ENCODE measurements at places on chromosomes 6 and 20. TPM values are rescaled to one million over a fixed set of nuclear protein-coding genes. Genes with fewer than 3 reads are reported as not detected.

DNA sequence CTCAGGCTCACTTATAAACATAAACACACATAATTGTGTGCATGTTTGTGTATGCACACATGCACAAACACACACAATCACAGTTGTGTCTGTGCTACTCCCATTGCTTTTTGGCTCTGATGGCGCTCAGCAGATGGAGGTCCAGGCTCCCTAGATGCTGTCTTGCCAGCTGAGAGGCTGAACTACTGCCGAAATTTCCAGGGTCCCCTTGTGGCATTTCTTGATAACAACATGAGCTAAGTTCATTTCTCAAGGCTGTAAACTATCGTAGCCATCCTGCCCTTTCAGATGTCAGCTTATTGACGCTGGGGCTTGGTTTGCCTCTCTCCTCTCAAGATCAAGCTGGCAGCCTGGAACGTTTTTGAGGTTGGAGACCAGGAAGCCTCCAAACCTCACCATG lies 313.9 kb upstream of the RNF24 start:
- no peak for DNase-seq

DNA sequence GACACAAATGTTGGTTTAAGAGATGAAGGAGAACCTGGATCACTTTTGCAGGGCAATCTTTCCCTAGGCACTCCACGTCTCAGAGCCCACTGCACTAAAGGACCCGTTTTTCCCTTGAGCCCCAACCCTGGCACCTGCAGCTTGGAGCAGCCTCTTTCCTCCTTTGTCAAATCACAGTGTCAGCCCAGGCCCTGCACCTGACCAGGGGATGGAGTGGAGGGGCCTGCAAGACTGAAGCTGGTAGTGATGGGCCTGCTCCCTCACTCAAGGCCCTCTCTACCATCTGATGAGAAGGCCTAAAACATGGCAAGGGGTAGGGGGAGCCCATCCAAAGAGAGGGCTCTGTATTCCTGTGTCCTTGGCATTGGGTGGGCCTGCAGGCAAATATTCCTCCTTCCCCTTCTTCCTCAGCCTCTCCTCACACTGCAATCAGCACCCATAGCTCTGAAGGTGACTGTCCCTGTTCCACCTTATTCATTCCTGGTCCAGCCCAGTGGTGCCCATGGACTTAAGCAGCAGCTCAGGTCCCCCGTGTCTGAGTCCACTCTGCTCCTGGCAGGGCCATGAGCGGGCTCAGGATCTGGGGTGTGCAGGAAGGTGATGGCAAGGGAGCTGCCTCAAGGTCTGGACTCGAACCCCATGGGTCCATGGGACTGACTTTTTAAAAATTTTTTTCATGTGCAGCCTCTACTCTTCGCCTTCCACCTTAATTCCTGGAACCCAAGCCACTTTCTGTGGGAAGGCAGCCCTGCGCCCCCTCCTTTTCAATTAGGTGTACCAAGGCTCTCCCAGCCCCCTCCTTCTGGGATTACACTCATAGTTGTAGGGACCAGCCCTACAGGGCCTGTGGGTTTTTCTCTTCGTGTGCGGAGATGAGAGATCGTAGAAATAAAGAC lies 6.7 kb downstream of the RAET1G start:
- DNase-seq = no peak

GRCh38 chr20:43540673-43541060 lies 18.2 kb upstream of the SGK2 start:
- no peak for DNase-seq

DNA sequence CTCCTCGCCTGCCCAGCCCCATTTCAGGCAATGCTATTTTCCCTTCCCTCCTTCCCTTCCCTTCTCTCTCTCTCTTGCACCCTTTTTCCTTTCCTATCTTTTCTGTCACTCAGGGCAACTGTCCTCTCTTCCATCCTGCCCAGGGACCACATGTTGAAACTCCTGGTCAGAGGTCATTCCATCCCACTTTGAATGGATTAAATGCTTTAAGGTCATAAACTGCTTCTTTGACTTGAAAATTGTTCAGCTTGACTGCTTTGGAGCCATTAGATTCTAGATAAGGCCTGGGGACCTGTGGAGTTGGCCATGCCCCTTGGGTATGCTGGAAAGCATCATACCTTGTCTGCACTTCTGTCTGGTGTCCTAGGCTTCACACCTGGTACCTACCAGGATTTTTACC lies 106.1 kb downstream of the DTNBP1 start:
- no peak for DNase-seq

DNA sequence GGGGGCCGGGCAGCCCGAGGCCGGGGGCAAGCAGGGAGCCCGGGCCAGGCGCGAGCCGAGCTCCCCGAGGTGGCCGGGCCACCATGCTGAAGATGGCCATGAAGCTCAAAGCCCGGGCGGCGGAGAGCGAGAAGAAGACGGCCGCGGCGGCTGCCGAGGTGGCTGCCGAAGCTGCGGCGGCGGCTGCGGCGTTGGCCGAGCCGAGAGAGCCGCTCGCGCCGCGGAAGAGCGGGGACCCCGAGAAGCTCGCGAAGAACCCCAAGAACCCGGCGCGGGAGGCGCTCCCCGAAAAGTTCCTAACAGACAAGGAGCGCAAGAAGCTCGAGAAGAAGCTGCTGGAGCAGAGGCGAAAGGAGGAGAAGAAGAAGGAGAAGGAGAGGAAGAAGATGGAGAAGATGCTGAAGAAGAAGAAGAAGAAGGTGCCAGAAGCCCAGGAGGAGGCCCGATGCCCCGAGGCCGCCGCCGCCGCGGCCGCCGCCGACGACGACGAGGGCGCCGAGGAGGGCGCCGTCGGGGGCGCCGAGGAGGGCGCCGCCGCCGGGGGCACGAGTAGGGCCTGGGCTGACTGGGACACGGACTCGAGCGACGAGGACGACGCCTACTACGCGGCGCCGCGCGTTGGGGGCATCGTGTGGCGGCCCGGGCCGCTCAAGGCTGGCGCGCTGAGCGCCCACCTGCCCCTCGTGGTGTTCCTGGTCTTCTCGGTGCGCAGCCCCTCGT lies 37.4 kb downstream of the GNAS start:
- peak; percentile 51 for DNase-seq

DNA sequence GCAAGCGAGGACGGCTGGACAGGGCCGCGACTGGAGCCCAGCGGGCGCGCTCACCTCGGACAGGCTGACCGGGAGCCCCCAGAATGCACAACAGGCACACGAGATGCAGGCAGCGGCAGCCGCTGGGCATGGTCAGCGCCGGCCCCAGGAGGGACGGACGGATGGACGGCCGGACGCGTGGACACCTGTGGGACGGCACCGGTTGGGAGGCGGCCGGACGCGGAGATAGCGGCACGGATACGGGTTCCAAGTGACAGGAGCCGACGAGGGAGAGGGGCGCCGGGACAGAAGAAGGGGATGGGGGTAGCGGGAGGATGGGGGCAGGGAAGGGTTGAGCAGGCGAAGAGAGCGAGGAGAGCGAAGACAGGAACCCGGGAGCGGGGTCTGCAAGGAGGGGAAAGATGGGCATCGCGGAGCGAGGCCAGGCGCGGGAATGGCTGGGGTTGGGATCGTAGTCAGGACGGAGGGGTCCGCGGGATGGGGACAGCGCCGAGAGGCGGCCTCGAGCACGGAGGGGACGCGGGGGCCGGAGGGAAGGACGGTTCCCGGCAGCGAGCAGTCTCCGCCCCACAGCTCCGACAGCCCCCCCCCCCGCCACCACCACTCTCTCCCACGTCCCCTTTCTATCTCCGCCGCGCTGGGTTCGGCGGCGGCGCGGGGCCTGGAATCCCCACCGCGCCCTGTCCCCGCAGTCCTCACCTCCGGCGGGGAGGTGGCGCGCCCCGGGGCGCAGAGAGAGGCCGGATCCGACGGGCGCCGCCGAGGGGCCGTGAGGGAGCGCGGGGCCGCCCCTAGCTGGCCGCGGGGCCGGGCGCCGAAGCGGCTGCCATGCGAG lies 435 bp downstream of the DLK2 start:
- no peak for DNase-seq

GRCh38 chr6:10613077-10613476 lies 81.3 kb downstream of the C6orf52 start:
- no peak for DNase-seq

Gene MYMX
- polyA plus RNA-seq = 0.80 TPM

Gene ANKRD66
- polyA plus RNA-seq = 0.09 TPM

All from thymus (tissue), 14 donors.